ENCODE measurements at places on chromosomes 6 and 20. TPM values are rescaled to one million over a fixed set of nuclear protein-coding genes. Genes with fewer than 3 reads are reported as not detected.

Gene C6orf89
- total RNA-seq = 54.9 TPM

GRCh38 chr6:153989989-153990388 is 49.1 kb upstream of the OPRM1 start:
- DNase-seq = no peak
- no peak overlapping the region for H3K4me3 ChIP-seq
- H3K27me3 ChIP-seq = no peaks in the 10 kb centered on the region
- no peaks in the 10 kb centered on the region for H3K4me1 ChIP-seq
- H3K36me3 ChIP-seq = no peaks in the 10 kb centered on the region
- no peak overlapping the region for H3K27ac ChIP-seq

GRCh38 chr6:148776321-148777308 is 29.8 kb downstream of the UST start:
- DNase-seq = no peak
- H3K36me3 ChIP-seq = no peaks in the 10 kb centered on the region
- no peak overlapping the region for H3K4me3 ChIP-seq
- H3K27me3 ChIP-seq = no peaks in the 10 kb centered on the region
- H3K4me1 ChIP-seq = no peaks in the 10 kb centered on the region
- H3K27ac ChIP-seq = no peak overlapping the region

Gene LHFPL5
- not detected for total RNA-seq

Gene ZC3H12D
- 1.5 TPM for total RNA-seq

- H3K36me3 ChIP-seq = no peaks in the 10 kb centered on the region
- no peak for DNase-seq
- H3K27ac ChIP-seq = no peak overlapping the region
Measured at GRCh38 chr6:18406955-18407749, 20.0 kb downstream of the RNF144B start.

Measured in prostate gland (tissue), 2 donors.